ENCODE measurements at places on chromosomes 4 and X.

GRCh38 chr4:38670939-38671591, 7.1 kb downstream of the KLF3 start:
- no peak for DNase-seq

DNA sequence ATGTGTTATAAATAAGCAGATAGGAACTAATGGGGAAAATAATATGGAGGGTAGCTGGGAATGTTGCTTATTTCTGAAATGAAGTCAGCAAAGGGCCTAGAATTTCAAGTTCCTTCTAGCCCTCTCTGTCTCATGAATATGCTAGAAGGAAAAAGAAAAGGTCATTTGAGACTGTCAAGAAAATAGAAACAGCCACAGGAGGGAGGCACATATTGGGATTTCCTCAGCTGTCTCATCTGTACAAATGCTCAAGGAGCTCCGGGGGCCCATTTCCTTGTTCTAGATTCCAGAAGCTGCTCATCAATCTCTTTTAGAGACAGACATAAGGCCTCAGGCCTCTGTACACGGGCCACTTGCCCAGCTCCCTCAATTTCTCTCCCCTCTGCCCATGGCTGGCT, 127.6 kb upstream of the ETNPPL start:
- no peak for DNase-seq

DNA sequence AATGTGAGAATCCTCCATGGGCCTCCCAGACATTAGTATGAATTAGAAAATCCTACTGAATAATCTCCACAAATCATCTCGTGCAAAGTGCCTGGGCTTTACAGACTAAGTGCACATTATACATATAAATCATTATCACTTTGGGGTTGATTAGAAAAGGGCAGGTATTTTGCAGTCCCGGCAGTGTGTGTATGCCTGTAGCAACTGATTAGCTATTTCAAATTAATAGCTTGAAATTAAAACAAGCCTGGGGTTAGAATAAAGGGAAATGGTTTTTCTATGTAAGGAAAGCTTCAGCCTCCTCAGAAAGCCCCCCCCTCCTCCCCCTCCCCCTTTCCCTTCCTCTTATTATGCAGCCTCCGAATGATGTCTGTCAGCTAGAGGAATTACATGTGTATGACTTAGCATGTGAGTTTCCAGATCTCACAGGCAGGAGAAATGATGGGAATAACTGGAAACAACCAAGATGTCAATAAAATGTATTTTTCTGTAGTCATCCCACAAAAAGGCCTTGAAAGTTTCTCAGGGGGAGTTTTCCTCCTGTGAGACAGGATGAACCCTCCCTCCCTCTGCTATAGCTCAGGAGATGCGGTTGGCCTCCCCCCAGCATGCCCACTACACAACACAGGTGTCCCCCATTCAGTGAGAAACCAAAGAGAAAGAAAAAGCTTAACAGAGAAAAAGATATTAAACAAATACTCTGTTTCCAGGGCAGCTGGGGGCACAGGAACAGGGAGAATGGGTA, 41.2 kb upstream of the RASGEF1B start:
- no peak for DNase-seq

DNA sequence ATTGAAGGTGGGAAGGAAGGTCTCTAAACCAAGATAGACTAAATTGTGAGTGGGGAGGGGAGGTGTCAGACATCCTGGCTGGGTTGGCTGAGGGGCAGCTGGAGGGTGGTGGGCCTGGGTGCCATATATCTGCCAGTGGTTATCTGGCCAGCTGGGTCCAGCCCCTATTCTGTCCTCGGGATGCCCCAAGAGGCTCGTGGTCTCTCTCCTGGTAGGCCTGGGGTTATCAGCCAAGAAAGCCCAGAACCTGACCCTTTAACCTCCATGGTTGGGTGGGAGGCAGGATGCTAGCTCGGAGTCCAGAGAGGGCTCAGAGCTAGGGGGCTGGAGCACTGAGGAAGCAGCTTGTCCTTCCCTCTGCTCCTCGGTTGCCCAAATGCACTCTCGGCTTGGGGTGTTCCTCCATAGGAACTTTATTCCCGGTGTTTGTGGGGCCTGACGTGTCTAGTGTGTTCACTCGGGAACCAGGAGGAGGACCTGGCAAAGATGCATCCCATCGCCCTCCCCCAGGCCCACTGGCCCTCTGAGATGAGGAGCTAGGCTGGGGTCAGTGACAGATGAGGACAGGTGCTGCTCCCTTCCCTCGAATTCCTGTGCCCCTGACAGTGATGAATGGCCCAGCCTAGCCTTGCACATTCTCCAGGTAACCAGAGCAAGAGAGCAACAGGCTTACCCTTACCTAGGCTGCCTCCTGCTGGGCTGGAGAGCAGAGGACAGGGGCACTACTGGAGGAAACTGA, 5.2 kb upstream of the EFNB1 start:
- DNase-seq, result no peak

DNA sequence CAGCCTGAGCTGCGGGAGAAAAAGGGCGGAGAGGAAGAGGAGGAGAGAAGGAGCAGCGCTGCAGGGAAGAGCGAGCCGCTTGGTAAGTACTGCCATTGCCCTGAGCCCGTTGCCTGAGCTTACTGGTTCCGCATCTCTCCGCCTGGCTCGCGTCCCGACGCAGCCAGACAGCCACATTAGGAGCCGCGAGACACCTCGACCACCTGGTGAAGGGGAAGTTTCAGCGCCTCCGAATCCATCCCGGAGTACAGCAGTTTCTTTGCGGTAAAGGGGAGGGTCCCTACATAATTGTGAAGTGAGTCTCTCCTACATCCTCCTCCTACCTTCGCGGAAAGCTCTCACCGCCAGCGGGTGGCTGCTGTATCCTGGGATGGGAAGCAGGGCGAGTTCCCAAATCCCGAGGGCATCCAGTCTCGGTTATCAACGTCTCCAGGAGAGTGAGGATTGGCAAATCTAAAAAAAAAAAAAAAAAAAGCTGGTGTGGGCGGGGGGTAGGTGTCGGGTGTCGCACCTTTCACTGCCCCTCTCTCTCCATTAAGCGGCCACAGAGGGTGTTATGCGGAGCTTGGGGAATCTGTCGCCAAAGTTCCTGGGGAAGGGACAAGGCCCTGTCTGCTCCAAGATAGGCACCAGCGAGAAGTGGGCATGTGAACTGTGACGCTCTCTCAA, 7.9 kb downstream of the TBX22 start:
- no peak for DNase-seq

- DNase-seq, result no peak
Measured at GRCh38 chr4:97394653-97395052, 748.6 kb downstream of the STPG2 start.

DNA sequence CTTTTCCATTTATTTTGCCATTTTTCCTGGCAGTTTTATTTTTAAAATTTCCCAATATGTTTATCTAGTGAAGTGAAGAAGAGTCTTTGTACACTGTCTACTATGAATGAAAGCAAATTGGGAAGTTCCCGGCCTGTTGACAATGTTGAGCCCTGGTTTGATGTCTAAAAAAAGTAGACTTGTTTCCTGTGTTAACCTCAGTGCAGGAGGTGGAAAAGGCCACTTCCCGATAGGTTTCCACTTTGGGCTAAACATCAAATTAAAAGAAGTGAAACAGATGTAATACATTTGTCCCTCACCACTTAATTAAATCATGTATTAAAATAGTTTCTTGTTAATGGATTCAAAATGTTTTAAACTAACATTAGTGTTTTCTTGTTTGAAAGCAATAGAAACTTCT, 30.0 kb downstream of the BBS12 start:
- no peak for DNase-seq

DNA sequence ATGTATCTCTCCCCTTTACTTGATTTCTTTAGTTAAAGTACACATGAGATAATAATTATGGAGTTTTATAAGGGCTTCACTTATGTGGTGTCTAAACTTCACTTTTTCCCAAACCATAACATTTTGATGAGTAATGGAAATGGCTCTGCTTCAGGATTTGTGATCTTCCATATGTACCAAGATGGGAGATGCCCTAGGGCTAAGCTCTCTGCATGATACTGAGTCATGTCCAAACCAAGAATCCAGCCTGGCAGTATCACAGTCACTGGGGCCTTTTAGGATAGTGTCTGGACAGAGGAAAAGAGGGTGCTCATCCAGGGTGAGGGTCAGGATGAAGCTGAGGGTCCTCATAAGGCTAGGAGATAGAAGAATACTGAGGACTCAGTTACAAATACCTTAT, 47.9 kb upstream of the PAGE3 start:
- DNase-seq, result peak; percentile 11

DNA sequence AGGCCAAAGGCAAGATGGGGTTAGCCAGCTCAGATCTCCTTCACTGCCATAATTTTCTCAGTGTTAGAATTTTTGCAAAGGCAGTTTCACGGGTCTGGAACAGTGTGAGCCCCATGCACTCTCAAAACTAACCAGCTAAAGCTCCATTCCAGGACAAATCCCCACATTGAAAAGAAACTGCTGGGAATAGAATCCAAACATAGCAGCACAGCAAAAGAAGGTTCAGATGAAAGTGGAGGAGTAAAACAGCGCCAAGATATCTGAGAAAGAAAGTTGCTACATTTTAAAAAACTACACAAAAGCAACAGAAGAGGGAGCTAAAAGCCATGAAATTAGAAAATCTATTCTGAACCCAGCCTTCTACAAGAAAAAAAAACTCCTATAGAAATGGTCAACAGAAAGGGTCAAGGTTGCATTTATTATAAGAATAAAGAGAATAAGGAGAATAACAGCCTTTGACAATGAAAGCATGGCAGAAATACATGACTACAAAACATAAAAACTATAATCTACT, 39.6 kb upstream of the SLC7A3 start:
- no peak for DNase-seq

DNA sequence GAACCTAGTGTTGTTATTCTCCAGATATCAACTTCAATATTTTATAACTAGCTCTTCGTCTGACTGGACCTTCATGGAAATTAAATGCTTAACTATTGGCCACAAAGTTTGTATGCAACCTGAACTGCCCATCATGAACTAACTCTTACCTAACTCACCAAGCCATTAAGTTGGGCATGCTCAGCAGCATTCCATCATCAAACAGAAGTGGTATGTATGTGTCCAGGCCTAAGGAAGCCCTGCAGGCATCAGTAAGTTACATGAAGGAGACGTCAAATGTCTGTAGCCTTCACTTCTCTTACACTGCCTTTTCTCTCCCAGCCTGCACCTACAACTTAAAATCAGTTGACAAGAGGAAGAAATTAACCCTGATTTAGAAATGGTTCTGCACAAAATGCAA, 1639.2 kb upstream of the PABPC4L start:
- DNase-seq, result no peak

DNA sequence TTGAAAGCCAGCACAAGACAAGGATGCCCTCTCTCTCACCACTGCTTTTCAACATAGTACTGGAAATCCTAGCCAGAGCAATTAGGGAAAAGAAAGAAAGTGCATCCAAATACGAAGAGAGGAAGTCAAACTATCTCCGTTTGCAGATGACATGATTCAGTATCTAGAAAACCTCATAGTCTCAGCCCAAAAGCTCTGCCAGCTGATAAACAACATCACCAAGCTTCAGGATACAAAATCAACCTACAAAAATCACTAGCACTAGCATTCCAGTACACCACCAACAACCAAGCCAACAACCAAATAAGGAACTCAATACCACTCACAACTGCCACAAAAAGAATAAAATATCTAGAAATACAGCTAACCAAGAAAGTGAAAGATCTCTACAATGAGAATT, 38.6 kb downstream of the COX7B2 start:
- no peak for DNase-seq
